ENCODE measurements at places on chromosomes 7 and 10.

- no peak for DNase-seq
These were observed 345.2 kb upstream of the SHH start for GRCh38 chr7:156157409-156158012.

- DNase-seq, result peak; percentile 16
These were observed 288.9 kb downstream of the KCNMA1 start for GRCh38 chr10:77348751-77349150.

DNA sequence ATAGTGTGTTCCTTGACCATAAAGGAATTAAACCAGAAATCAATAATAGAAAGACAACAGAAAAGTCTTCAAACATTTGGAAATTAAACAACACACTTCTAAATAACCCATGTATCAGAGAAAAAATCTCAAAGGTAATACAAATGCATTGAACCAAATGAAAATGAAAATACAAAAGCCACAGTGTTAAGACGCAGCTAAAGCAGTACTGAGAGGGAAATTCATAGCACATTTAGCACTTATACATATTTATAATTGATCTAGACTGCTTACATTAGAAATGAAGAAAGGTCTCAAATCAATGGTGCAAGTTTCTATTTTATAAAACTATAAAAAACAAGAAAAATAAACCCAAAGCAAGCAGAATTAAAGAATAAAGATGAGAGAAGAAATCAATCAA lies 306.1 kb downstream of the ADARB2 start:
- DNase-seq, result no peak

- DNase-seq, result no peak
These were observed 296.8 kb downstream of the DNAJB6 start for GRCh38 chr7:157633465-157634185.

DNA sequence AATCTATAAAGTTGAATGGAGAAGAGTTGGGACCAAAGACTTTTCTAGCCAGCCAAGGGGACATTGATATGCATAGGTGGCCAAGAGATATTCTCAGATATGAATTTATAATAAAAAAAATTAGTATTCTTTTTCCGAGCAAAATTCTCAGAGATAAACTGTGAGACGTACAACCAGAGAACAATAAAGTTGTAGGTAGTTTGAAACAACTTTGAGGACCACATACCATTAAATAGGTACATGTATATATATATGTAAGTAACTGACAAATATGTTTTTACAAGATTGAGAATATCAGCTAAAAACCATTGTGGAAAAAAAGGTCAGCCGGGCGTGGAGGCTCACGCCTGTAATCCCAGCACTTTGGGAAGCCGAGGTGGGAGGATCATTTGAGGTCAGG lies 56.5 kb downstream of the EXOC4 start:
- no peak for DNase-seq

- no peak for DNase-seq
These were observed 174.2 kb downstream of the PLXNA4 start for GRCh38 chr7:132402096-132402495.

- DNase-seq, result no peak
These were observed 303.4 kb downstream of the WDR37 start for GRCh38 chr10:1359626-1359955.

GRCh38 chr10:97726636-97727178 lies 10.2 kb upstream of the ZFYVE27 start:
- peak; percentile 90 for DNase-seq

DNA sequence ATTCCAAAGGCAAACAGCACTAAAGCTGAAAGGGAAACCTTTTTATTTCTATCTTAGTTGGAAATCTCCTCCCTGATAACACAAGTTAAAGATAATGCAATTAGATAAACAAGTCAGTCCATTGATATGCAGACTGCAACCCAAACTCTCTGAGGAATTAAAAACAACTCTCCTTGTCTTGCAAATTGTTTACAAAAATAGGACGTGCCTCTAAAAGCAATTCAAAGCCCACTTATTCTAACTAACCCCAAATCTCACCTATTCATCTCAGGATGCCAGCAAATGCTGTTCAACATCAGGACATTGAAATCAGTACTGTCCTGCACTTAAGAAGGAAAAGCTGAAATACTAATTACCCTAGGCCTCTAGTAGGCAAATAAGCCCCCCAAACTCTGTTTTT lies 12.8 kb downstream of the SHTN1 start:
- no peak for DNase-seq

DNA sequence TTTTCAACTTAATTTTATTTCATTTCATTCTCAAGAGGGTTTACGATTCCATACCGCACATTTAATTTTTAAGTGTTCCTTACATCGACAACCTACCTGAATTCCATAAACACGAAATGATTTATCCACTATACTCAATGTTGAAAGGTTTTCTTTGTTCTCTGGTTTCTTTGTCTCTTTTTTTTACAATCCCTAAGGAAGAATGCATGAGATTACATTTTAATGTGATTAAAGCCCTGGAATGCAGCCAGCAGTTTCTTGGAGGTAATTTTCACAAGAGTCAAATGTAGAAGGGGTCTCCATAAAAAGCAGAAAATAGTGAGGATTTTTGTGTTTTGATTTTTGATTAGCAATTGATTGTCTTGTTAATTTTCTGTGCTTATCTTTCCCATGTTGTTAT lies 59.2 kb upstream of the ADCY1 start:
- DNase-seq, result no peak

GRCh38 chr7:117667456-117667855 lies 187.6 kb downstream of the CFTR start:
- DNase-seq, result peak; percentile 76

- DNase-seq, result no peak
These were observed 231.3 kb downstream of the MDFIC start for GRCh38 chr7:115153176-115153575.

- no peak for DNase-seq
These were observed 153.1 kb downstream of the CDK14 start for GRCh38 chr7:90749262-90749661.

DNA sequence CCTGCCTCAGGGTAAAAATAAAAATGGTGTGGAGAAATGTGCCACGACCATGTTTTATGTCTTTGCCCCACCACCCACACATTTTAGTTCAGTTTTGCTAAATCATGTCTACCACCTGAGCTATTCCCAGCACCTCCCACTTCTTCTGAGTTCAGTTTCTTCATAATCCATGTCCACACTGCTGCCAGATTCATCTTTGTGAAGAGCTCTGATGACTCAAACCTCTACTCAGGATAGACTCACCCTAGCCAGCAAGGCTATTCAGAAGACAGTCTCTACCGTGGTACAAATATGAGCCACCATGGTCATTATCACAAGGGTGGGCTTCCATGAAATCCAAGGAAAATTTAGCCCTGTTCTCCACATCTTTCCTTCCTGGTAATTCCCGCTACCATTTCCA lies 231.1 kb upstream of the PRKCQ start:
- DNase-seq, result peak; percentile 48

All from amniotic epithelial cell (primary cell).